ENCODE measurements at places on chromosomes 2 and 18.

DNA sequence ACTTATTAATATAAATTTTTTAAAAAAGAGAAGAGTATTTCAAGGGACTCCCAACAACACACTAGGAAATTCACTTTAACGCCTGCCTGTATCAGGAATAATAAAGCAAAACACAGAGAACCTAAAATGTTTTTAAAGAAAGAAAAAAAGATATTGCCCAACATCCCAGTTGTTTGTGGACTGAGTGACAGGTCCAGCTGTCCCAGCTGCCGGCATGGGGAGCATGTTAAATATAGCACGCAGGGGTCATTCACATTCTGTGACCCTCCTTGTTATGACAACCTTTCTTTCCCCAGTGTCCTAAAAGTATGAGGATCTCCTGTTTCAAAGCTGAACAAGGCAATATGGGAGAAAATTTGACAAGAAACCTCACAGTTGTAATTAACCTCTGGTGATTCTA, 4.4 kb downstream of the KLHL41 start:
- no peak for DNase-seq

- no peak for DNase-seq
Measured at GRCh38 chr2:201854221-201854801, 48.0 kb downstream of the CDK15 start.

DNA sequence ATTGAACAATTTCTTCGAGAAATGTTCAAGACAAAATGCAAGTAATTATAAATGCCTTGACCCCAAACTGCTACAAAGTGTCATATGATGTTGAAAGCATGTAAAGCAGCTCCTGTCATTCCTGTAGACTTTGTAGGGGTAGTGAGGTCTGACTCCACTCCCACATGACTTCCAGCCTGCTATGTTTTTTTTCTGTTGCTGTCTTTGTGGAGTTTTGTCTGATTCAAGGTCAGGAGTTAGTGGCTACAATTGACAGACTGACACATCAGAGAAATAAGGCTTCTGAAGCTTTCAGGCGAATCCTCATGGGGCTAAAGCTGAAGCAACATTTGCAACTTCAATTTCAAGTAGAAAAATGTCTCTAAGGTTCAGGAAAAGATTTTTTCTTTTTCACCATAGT, 63.9 kb upstream of the CCDC195 start:
- no peak for DNase-seq

GRCh38 chr18:44149706-44150105, 531.0 kb upstream of the SETBP1 start:
- no peak for DNase-seq

DNA sequence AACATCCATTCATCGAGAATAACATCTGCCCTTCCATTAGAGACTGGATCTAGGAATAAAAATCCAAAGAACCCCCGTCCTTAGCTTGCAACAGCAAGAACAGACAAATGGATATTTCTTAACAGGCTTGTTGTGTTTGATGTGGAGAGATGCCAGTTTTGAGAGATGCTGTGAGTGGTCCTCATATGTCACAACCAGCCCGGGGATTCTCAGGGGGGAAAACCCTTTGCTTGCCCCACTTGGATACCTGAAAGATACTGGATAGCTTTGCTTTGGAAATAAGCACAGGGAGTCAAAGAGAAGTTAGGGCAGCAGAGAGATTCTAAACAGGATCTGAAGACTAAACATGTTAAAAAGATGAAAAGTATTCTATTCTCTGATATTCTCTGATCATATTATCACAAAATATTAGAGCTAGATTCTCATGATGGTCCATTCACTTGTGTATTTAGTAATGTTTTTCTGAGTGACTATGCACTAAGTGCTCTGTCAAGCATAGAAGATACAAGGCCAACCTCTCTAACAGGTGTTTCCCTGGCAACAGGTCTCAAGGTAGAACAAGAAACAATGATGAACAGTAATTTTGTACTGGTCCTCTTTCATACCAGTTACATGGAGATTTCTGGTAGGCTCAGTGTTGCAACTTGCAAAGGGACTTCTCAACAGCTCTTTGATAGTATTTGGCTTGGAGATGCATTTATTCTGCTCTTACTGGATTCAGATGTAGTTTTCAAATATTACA, 348.2 kb downstream of the MYCN start:
- DNase-seq: no peak

DNA sequence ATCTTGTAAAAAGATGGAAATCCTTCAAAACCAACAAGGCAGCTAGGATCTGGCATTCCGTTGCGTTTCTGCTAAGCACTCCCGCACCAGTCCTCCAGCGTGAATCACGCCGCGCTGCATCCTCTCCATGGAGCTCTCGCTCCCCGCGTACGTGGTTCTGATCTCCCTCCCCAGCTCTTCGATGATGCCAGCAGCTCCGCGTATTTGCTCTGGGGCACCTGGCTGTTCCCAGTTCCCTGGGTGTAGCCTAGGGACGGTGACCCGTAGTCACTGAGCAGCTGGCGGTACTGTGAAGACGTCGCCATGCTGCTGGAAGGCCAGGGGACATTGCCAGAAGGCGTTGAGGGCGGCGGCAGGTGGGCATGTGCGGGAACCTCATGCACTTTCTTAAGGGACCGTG, 407.5 kb downstream of the RNF144A start:
- no peak for DNase-seq
